ENCODE measurements at places on chromosomes 1 and 21.

GRCh38 chr1:166627558-166627957 lies 211.7 kb upstream of the POGK start:
- DNase-seq: no peak

DNA sequence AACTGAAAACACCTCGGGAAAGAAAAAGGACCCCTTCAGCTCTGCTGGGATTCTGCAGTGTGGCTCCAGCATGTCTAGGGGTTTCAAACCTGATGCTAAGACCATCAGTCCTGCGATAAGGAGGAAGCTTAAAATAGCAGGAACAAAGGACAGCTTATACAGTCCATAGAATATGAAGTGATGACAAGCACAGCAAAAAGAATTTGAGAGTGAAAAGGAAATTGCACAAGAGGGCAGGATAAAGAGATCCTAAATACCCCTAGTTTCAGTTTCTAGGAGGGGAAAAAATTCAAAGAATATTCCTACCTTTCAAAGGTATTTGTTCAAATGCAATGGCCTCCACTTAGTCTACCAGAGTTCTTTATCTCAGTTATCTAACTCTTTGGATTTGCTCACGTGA lies 171.4 kb downstream of the TGFB2 start:
- DNase-seq: no peak

DNA sequence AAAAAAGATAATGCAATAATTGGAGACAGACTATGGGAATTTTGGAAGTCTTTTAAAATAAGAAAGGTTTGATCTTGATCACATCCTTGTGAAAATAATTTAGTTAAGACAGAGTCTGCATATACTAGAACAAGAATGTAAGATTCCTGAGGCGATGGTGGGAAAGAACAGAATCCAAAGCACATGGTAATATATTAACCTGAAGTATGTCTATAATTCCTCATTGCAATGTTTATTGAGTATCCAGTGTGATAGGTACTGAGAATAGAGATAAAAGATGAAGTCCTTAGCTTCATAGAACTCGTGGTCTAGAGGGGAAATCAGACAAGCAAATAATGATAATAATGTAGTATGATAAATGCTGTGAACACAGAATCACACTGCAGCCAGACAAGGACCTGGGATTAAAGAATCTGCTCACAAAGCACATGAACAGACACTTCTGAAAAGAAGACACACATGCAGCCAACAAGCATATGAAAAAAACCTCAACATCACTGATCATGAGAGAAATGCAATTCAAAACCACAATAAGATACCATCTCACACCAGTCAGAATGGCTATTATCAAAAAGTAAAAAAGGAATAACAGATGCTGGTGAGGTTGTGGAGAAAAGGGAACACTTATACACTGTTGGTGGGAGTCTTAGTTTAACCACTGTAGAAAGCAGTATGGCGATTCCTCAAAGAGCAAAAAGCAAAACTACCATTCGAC lies 6.9 kb upstream of the ANGPTL3 start:
- peak; percentile 45 for DNase-seq

DNA sequence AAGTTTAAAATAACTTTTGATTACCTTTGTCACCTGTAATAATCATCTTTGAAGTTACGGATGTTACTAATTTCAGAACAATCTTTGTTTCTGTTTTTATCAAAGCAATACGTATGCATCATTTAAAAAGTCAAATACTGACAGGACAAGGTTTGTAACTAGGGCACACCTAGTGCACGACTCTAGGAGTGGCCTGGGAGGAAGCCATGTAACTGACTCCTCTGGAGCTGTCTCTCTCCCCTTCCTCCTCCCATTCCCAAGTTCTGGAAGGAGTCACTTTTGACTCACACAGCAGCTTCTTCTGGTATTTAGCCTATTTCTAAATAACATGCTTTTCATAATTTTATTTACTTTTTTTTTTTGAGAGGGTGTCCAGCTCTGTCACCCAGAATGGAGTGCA lies 11.8 kb upstream of the RAP1GAP start:
- no peak for DNase-seq

DNA sequence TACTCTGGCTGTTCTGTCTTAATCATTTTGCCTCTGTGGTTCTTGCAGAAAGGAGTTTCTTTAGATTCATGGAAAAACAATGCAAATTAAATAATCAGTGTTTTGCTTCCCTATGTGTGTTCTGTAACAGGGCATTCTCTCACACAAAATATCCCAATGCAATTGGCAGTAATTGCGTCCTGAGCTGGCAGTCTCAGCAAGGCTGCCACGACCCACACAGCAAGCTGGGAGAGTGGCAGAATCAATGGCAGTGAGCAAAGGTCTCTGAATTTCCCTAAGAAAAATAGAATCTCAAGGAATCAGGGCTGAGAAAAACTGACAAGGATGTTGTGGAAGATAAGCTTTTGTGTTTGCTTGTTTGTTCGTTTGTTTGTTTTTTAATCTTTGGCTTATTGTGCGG lies 198.1 kb upstream of the ST6GALNAC5 start:
- no peak for DNase-seq

GRCh38 chr1:245279346-245279745 lies 124.6 kb downstream of the KIF26B start:
- DNase-seq: no peak

GRCh38 chr21:16377120-16377658 lies 647.4 kb downstream of the USP25 start:
- no peak for DNase-seq

GRCh38 chr1:78624035-78624434 lies 3.8 kb downstream of the IFI44L start:
- DNase-seq: no peak

GRCh38 chr1:88685259-88685620 lies 1.2 kb downstream of the PKN2 start:
- DNase-seq: no peak

DNA sequence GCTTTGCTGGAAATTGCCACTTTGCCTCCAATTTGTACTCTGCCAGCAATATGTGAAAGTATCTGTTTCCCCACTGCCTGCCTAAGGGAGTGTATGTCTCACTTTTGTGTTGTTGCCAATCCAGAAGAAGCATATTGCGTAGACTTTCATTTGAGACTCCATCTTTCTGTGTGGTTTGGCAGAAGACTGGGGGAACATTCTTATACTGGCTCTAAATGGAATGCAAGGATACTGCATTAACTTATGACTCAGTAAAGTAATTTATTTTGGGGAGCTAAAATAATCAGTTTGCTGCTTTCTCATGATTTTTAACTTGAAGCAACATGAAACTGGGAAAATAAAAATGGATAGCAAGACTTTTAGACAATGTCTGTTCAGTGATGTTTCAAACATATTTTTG lies 107.7 kb upstream of the TMPRSS2 start:
- DNase-seq: peak; percentile 10

Measured in ACHN (cell line).